ENCODE measurements at places on chromosomes 2 and 18.

DNA sequence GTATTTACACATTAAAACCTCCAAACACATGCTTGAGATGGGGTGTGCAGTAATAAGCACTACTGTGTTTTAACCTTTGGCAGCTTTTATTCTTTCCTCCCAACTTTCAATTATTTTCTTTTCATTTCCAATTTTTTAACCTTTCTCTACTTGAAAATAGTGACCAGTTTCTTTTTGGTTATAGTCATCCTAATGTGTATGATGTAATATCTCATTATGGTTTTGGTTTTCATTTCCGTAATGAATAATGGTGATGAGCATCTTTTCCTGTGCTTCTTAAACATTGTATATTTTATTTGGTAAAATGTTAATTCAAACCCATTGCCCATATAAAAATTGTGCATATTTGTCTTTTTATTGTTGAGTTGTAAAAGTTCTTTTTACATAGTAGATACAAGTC is 103.5 kb downstream of the BMPR2 start:
- no peak for DNase-seq

DNA sequence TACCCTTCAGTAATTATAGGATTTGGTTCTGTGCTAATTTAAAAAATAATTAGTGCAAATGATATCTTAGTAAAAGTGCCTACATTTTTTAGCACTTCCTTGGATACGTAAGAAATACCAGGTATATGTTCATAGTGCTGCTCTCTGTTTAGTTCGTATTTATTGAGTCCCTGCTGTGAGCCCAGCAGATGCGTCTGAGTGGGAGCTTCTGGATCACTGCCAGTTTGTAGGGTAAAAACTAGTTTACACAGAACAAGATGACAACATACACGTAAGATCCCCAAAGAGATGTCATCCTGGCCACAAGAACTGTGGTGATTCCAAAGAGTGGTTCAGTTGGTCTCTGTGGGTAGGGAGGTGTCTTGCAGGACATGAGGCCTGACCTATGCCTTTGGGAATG is 103.2 kb downstream of the CTIF start:
- no peak for DNase-seq

DNA sequence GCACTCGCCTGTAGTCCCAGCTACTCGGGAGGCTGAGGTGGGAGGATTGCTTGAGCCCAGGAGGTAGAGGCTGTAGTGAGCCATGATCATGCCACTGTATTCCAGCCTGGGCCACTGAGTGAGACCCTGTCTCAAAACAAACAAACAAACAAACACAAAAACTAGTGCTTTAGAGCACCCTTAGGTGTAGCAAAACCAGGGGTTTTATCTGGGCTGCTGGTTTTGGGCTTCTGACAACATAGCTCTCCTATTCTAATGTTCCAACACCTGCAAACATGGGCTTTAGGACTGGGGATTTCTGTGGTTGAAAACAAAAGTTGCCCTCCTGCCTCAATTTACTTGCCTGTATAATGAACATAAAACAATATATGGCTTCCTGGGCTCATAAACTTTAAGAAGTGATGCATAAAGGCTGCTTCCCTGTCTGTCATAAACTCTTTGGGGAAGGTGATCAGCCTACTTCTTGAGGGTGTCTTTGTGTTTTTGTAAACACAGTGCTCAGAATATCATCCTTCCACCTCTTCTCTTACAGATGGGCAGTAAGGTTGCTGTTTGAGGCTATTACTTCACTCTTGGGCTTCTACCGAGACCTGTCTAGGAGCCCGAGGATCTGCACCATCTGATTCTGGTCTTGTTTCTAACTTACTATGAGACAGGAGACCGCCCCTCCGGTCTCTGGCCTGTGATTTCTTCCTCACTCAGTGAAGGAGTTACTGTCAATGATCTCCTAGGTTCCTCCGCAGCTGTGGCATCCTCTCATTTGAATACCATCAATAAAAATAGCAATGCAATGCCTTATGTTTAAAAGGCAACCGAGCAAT is 246.5 kb downstream of the MYCN start:
- no peak for DNase-seq

GRCh38 chr2:167140767-167141166 is 252.5 kb downstream of the XIRP2 start:
- no peak for DNase-seq

DNA sequence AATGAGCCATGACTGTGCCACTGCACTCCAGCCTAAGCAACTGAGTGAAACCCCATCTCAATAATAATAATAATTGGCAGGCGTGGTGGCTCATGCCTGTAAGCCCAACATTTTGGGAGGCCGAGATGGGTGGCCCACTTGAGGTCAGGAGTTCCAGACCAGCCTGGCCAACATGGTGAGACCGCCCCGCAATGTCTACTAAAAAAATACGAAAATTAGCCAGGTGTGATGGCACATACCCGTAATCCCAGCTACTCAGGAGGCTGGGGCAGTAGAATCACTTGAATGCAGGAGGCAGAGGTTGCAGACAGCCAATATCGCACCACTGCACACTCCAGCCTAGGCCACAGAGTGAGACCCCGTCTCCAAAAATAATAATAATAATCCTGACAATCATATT is 27.9 kb upstream of the LPIN2 start:
- DNase-seq, result no peak

GRCh38 chr18:54284535-54284934 is 15.2 kb downstream of the POLI start:
- no peak for DNase-seq

DNA sequence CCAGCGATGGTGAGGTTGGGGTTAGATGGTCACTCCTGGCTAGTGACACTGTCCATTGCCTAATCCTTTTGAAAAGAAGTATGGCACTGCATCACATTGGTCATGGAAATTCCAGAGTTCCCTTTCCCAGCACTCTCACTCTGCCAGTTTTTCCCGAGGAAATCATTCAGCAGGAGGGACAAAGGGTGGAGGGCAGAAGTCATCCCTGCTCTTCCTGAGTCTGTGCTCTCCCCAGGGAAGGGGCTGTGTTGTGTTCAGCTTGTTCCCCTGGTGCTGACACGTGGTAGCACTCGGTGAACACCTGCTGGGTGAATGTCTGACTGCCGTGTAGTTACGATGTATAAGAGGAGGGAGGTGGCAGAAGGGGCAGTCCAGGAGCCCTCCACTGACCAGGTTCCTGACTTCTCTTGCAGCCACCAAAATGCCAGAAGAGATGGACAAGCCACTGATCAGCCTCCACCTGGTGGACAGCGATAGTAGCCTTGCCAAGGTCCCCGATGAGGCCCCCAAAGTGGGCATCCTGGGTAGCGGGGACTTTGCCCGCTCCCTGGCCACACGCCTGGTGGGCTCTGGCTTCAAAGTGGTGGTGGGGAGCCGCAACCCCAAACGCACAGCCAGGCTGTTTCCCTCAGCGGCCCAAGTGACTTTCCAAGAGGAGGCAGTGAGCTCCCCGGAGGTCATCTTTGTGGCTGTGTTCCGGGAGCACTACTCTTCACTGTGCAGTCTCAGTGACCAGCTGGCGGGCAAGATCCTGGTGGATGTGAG is 21.6 kb downstream of the STEAP3 start:
- no peak for DNase-seq

DNA sequence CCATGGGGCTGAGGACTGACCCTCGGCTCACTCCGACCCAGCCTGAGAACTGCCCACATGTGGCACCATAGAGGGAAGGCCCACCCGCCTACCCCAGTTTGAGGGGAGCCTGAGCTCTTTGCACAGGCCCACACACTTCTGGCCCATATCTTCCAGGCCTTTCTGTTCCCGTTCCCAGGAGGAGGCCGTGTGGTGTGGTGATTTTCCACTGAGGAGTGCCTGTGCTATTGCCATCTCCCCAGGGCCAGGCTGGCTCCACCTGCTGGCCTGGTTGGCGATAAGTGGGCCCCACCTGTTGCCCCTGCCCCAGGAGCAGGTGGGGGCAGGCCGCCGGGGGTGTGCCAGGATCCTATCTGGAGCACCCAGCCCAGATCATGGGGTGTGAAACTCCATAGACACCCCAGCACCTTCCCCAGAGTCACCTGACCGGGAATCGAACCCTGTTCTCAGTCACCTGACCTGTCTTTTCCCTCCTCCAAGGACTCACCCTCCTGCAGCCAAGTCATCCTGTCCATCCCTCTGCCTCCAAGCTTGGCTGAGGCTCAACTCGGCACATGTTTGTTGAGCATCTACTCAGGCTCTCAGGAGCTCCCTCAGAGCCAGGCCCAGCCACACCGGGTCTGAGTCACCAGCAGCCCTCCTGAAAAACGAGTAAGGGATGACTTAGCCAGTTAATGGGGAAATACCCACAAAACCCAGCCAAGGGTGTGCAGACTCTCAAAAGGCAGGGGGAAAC is 120.1 kb downstream of the CYP26B1 start:
- no peak for DNase-seq

DNA sequence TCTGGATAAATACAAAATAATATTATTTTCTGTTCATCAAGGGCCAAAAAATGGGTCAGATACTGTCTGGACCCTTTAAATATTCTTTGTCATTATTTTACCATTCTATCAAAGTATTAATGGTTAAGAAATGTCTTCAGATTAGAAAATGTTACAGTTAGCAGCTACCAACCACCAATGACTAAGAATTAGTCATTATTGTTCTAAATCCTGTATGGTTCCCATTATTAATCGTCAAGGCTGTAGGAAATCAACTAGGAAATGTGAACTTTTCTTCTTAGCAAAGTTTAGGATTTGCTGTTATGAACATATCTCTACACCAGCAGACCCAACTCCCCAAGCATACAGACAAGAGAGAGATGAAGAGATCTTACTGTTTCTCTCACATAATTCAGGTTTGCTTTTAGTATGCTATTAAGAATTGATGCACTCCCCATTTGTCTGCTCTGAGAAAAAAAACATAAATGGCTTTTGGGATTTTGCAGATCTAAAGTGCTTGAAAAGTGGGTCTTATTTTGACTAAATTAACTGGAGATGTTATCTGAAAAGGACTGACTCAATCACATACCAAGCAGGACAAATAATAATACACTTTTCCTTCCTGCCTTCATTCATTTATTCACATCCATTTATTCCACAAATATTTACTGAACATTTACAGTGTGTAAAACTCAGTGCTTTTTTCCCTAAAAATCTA is 147.7 kb downstream of the PPP1R1C start:
- DNase-seq, result no peak

- DNase-seq, result no peak
Observed at GRCh38 chr2:176178038-176178756, 10.3 kb upstream of the HOXD1 start.

- DNase-seq, result no peak
Observed at GRCh38 chr2:158457826-158458616, 1.3 kb downstream of the PKP4 start.

GRCh38 chr2:191677646-191678436 is at the start of gene NABP1:
Gene NABP1, plus strand, starts transcription at chr2:191678136. Its CDS starts 479 bp downstream, at chr2:191678615.
- peak; percentile 50 for DNase-seq

- no peak for DNase-seq
Observed at GRCh38 chr2:128348701-128349100, 30.0 kb upstream of the HS6ST1 start.

DNA sequence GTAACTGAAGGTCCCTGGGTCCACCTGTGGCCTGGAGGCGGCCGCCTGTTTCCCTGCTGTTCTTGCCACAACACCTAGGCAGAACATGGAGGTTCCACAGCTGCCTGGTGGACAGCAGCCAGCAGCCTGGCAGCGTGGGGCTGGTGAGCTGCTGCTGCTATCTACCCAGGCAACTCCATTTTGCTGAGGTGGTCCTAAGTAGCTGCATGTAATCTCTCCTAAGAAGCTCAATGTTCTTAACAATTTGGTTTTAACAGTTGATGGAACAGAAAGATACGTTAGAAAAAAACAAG is 66.7 kb downstream of the NDUFA10 start:
- DNase-seq, result no peak

GRCh38 chr2:200373973-200374416 is 67.5 kb downstream of the SPATS2L start:
- DNase-seq, result no peak

GRCh38 chr2:240997856-240998705 is at the start of gene SNED1:
Gene SNED1, plus strand, starts transcription at chr2:240998618. Its CDS starts 220 bp downstream, at chr2:240998838.
- no peak for DNase-seq

GRCh38 chr2:240994171-240994896 is 4.1 kb upstream of the SNED1 start:
- no peak for DNase-seq

DNA sequence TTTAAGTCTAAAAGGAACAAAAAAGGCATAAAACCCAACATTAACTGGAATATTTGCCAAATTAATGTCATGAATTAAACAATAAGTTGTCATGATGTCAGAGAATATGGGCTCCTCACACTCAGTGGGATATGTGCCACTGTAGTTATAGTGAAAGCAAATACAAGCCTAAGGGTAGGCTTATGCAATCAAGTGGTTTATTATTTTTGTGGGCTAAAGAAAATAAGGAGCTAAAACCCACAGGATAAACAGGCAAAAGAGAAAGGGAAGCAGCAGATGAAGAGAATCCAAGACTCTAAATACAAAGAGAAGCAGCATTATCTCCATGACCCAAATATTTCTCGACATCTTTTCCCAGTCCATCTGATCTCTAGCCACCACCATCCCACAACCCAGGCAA is 17.5 kb downstream of the YWHAQ start:
- DNase-seq, result no peak

GRCh38 chr2:84212611-84213314 is 246.3 kb downstream of the SUCLG1 start:
- no peak for DNase-seq

DNA sequence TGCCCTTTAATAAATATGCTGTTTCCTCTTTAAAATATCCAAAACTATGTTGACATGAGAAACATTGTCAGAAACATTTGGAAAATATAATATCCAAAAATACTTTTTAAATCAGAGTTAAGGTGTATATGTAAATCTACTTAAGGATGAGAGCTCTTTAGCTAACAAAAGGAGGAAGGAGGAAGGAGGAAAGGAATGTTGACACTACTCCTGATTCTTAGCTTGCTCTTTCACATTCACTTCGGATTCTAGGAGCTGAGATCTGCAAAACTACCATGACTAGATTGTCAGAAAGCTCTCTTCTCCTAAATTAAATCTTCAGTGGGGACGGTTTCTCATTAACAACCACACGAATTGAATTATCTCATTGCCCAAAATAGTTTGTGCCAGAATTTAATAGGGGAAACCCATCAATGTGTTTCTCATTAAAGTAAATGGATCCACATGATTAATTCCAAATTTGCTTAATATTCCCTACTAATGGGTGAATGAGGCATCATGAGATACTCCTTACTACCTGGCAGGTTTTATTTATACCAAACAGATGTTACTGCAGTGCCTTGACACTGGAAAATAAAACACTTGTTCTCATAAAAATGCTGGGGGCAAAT is 509.1 kb downstream of the MBD2 start:
- no peak for DNase-seq

DNA sequence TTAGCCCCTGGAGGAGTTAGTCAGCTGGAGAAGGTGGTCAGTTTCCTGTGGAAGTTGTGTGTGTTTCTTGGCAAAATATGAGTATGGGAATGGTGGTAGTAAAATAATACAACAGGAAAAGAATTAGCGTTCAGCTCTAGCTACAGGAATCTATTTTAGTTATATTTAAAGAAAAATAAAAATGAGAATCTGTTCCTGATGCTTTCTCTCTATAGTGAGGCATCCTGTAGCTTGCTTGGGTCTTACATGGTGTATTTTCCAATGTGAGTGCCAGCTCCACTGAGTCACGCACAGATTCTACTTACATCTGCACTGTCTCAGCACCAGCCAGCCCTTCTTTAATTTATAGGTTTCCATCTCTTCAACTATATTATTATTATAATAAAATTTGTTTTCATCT is 132.2 kb downstream of the BIRC6 start:
- no peak for DNase-seq

Data from NCI-H187 treated with DMSO at 0.1 percent for 48 hours (cell line).